ENCODE measurements at places on chromosomes 12 and 14.

DNA sequence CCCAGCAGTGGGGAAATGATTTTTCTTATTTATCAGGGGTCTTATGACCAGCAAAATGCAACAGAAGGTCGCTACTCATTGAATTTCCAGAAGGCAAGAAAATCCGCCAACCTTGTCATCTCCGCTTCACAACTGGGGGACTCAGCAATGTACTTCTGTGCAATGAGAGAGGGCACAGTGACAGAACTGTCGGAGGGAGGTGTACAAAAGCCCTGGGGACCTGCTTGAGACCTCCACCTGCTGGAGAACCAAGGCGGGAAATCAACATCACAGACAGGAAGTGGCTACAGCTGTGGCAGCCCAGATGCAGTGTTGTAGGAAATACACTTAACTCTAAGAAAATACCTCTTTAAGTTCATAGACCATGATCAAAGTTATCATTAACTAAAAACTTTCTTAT, 250.9 kb upstream of the OR4E1 start:
- DNase-seq: peak; percentile 34

- no peak for DNase-seq
These were observed 41.1 kb downstream of the AREL1 start for GRCh38 chr14:74671789-74672188.

DNA sequence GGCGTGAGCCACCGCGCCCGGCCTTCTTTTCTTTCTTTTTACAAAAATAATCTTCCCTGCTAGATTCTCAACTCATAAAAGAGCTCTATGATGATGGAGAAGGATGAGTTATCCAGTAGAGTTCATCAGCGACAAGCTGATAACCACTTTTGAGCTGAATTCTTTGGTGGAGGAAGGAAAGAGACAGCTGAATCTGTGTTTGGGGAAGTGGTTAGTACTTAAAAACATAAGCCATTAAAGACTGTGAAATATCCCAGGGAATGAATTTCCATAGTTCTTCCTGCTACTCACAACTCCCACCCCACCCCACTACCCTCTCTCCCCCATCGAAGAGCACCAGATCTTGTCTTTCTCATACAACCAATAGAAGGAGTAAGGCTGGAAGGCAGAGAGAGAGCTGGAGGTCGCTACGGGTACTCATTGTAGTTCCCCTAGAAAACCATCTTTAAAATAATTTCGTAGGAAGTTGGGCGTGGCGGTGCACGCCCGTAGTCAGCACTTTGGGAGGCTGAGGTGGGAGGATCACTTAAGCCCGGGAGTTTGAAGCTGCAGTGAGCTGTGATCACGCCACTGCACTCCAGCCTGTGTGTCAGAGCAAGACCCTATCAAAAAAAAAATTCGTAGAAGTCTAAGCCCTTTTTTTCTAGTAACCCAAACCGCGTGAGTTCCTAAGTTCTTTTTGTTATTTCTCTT, 647 bp upstream of the ESPL1 start:
- DNase-seq: no peak

DNA sequence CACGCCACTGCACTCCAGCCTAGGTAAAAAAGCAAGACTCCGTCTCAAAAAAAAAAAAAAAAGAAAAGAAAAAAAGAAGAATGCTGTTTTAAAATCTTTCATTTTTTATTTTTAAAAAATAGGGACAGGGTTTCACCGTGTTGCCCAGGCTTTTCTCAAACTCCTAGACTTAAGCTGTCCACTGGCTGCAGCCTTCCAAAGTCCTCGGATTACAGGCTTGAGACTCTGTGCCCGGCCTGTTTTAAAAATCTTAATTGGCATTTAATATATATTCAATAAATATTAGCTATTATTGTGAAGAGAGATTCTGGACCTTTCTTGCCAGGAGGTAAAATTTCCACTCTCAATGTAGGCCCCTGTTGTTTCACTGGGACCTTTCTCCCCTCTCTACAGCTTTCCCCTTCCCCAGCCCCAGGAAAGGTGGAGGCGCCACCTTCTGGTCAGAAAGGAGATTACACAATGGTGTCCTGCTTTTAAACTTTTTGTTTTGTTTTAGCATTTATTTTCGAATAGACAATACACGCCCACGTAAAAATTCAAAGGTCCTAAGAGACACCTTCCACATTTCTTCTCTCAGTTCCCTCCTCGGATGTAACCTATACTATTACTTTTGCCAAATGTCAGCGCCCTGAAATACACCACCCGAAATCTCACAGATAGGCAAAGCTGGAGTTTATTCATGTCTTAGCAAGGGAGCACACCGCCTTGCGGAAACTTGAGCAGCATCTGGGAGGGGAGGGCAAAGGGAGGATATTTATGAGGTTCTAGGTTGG, 23.8 kb upstream of the PHC1 start:
- DNase-seq: peak; percentile 25

DNA sequence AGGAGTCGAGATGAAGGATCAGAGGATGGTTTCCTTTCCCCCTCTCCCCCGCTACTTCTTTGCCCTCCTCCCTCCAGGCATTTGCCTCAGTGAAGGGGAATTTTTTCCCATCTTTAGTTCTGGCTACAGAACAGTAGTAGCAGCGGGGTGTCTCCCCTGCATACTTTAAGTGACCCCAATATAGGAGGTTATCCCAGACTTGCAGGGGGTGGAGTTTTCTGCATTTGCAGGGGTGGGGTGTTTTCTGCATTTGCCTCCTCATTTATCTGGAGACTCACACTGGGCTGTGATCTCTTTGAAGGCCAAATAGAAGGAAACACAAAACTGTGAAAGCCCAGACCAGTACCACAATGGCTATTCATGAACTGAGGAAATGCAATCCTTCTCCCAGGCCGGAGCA, 19.8 kb downstream of the PTPRB start:
- DNase-seq: no peak

GRCh38 chr14:63542231-63542999, 762 bp downstream of the PPP2R5E start:
- DNase-seq: no peak

DNA sequence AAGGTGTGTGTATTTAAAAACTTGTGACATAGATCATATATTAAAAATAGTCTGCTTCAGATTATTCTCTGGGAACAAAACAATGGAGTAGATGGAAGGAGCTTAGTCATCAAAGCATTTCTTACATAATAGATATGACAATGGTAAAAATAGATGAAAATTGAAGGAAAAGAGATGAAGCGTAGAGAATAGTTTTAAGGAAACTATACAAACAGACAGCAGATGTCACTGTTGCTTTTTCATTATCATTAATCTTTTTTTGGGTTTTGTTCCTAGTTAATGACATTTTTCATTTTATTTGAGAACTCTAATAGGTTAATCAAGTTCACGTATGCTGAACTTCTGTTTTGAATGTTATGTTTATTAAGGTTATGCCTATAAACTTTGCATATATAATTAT, 149.2 kb upstream of the FBXO33 start:
- no peak for DNase-seq

All from stimulated activated CD8-positive, alpha-beta memory T cell treated with anti-CD3 and anti-CD28 coated beads, Interleukin-2, amount 100 ng/mL, for 1 hour (primary cell).